ENCODE measurements at places on chromosomes 6 and 20. TPM values are rescaled to one million over a fixed set of nuclear protein-coding genes. Genes with fewer than 3 reads are reported as not detected.

Gene SLC35D3
- not detected for polyA plus RNA-seq

Gene IL17A
- not detected for polyA plus RNA-seq

Gene BPI
- polyA plus RNA-seq = not detected

Gene TSPO2
- not detected for polyA plus RNA-seq

Gene EYA4
- not detected for polyA plus RNA-seq

Gene THBD
- not detected for polyA plus RNA-seq

Gene FGD2
- 0.38 TPM for polyA plus RNA-seq

Measured in naive thymus-derived CD4-positive, alpha-beta T cell (primary cell).